ENCODE measurements at places on chromosomes 7 and 10.

DNA sequence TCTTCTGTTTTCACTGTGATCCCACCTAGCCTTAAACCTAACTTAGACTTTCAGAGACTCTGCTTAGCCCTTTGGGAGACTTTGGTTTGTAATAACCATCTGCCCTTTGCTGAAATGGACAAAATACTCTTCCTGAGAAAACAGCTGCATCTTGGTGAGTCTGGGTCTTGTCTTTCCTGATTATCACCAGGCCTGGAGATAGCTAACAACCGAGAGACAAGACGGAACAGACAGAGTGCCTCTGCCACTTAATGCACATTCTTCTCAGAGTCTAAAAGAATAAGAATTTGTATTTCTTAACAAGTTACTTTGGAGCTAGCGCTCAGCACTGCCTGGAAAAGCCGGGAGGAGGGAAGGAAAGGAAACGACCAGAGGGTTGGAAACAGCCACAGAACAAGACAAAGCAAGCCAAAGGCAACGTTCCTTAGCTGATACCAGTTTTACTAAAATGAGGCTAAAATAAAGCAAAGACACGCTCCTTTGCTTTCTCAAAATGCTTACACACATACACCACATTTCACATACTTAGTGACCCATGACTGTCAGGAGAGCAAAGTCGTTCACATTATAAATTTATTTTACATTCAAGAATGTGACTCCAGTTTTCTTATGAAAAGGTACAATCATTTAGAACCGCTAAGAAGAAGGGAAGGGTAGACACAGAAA lies 70.3 kb upstream of the DGKI start:
- no peak for DNase-seq

DNA sequence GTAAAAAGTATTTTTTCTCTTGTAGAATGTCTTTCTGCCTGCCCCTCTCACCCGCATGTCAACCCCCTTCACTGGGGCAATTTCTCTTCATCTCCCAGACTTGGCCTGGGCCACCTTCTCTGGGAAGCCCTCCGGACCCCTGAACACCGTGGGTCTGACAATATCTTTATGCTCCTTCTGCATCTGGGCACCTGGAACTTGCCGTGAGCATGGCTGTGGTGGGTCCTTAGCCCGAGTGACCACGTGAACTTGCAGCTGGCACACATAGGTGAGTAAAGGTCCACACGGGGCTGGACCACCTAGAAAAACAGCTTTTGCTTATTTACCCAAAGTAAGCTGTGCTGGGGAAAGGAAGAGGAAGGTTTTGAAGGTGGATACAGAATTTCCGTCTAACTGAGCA lies 600.2 kb downstream of the DNAJB6 start:
- DNase-seq: no peak

DNA sequence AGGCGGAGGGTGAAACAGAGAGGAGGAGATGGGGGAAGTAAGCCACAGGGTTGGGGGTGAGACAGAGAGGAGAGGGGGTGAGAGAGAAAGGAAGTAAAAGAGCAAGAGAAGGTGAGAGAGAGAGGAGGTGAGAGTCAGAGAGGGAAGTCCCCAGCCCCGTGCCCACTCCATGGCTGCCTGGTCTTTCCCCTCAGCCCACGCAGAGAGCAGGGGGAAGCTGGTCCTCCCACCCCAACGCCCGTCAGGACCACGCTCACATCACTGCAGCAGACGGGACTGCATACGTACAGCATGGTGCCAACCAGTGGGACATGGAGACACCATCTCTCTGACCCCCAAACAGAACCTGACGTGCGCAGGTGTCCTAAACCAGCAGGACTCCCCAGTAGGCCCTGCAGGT lies 12.1 kb upstream of the PDGFA start:
- no peak for DNase-seq

DNA sequence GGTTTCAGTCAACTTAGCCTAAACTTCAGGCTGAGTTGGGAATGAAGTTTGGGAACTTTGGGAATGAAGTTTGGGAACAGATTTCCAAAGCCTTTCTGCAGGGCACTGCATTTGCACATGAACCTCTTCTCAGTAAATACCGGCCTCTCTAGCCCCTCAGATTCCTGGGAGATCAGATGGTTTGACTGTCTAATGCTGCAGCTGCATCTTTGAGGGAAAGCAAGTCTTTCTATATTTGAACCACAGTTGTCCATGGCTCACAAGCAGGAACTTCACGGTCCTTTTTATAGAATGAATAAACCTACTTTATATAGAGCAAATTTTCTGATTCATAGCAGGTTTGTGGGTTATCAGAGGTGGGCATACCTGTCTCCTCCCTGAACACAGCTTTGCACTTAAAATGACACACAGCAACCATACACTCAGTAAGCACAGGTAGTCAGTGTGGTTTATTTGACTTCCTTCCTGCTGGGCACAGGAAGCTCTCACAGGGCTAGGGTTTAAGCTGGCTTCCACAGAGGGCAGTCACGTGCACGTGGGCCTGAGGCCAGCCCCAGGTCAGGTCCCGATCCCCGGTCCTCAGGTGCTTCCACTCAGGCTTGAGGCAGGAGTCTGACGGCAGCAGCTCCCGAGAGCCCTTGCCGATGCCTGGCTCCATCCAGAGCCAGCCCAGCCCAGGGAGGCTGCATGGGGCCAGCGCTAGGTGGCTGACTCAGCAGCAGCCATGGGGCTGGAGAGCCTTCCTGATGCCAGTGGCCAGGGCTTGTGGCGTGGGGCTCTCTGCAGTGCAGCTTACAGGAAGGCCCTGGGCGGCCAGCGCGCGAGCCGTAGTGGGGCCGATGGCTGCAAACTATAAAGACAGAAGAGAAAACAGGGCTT lies 12.8 kb upstream of the MMP21 start:
- no peak for DNase-seq

GRCh38 chr10:110461088-110461487 lies 36.6 kb upstream of the DUSP5 start:
- no peak for DNase-seq

DNA sequence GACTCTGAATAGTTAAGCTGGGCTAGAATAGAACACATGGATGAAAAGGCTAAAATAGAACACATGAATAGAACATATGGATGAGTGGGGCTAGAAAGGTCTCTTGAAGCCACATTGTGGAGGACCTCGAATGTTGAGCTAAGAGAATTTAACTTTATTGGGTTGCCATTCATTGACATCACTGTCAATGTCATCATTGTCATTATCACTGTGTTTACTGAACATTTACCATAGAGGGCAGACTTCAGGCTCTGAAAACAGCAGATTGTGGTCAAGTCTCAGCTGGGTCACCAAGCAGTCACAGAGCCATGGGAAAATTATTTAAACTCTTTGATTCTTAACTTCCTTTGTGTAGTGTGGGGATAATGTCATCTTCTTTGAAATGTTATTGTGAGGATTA lies 80.4 kb downstream of the WDFY4 start:
- DNase-seq: no peak

DNA sequence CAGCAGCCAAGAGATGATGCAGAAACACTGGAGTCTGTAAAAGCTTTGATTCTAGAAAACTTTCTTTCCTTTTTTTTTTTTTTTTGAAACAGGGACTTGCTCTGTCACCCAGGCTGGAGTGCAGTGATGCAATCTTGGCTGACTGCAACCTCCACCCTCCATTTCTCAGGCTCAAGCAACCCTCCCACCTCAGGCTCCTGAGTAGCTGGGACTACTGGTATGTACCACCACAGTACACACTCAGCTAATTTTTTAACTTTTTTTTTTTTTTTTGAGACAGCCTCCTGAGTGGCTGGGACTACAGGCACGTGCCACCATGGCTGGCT lies 17.0 kb upstream of the BAG3 start:
- DNase-seq: no peak

DNA sequence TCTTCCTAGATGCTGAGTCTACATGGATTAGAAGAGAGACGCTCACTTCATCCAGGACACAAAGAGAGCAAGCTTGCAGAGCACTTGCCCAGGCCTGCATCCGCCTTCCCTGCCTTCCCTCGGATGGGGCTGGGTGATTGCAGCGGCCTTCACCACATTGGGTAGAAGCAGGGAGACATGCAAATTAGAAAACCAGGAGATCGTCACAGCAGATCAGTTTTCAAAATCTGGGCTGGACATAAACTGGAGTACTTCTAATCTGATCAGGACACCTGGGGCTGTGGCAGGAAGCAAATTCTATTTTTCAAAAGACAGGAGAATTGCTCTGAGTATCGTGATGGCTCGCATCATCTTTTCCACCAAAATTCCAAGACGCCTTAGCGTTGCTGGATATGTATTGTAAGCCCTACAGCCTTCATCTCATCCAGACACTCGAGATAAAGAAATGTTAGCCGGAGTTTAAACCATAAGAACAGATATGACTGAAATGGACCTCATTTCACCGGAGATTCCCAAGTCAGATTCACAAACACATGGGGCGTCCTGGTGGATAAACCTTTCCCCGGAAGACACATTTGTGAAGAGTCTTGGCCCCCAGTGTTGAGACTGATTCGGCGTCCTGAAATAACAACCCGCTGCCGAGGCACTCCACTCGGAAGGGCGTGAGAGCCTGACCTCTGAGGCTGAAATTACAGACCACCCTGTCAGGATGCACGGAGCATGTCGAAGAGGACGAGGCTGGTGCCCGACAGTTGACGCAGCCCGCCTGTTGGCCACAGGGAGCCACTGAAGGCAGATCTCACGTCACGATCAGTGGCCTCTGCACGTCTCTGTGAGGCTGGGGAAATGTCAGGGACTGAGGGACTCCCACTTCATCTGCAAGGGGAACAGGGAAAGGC lies 91.2 kb upstream of the PARD3 start:
- DNase-seq: no peak

GRCh38 chr10:19003341-19003740 lies 45.3 kb upstream of the MALRD1 start:
- no peak for DNase-seq

- DNase-seq: no peak
Observed at GRCh38 chr10:124886610-124887009, 55.3 kb upstream of the ZRANB1 start.

DNA sequence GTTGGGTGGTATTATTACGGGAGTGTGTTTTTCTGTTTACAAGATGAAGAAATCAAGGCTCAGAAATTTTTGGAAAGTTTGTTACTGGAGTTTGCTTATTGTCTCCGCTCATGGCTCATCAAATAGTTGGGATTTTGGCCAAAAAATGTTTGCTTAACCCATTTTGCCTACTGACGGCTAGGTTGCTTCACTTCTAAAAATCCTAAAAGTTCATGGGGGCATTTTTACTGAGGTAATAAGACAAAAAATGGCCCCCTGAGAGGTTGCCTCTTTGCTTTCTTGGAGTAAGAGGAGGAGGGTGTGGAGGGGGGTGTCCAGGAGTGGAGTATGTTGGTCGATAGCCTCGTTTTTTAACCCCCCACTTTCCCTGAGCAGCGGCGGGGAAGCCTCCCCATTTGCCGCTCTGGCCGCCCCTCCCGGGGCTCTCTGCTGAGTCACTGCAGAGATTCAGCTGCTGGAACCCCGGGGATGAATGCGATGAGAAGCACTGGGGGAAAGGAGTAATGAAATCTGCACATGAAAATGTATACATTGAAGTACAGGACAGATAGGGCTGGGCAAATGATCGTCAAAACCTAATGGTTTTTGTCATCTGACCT lies 1.5 kb downstream of the MEST start:
- no peak for DNase-seq

GRCh38 chr7:38655833-38656774 lies 24.9 kb upstream of the AMPH start:
- no peak for DNase-seq

DNA sequence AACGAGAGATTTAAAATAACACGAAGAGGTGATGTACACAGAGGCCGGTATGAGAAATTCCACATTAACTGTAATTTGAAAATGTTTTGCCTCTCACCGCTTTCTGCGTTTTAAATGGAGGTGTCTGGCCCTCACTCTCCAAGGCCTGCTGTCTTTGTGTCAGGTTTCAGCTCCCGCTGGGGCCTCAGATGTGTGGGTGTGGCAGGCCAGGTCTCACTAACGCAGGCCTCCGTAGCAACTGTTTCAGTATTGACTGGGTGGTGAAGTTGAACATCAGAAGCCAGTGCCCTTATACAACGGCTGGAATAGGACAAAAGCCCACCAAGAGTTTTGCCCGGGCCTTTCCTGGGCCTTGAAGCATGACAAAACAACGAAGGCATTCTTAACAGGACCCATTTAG lies 303.1 kb downstream of the ADARB2 start:
- no peak for DNase-seq

GRCh38 chr7:12074889-12075288 lies 136.2 kb upstream of the TMEM106B start:
- no peak for DNase-seq

GRCh38 chr7:148537435-148537834 lies 53.1 kb upstream of the C7orf33 start:
- no peak for DNase-seq

GRCh38 chr10:96690755-96691730 lies 29.3 kb downstream of the PIK3AP1 start:
- no peak for DNase-seq

GRCh38 chr10:16439295-16439694 lies 2.5 kb downstream of the PTER start:
- DNase-seq: no peak

GRCh38 chr10:131840788-131841118 lies 60.1 kb upstream of the PPP2R2D start:
- no peak for DNase-seq

DNA sequence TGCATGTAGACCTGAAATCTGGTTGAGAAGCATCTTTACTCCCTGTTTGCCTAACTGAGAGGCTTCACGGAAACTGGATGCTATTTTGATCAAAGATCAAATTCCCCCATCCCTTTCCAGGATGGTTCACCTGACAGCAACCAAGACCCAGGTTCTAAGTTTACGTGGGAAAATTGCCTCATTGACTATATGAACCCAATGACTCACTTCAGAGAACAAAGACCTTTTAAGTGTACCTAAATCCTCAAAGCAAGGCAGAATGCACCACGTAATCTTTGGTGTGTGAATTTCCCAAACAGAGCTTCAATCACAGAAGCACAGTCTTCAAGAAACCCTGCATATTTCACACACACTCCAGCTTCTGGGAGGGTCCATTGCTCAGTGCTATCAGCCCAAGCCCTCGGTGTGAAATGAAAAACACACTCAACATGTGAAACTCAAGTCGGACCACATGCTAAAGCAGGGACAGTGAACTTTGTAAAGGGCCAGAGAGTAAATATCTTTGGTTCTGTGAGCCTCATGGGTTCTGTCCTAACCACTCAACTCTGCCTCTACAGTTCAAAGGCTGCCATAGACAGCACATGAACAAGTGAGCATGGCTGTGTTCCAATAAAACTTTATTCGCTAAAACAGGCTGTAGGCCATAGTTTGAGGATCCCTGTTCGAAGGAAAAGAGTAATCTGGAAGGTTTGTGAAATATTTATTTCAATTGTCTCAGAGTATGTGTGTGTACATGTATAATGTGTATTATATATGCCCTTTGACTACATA lies 275.6 kb upstream of the FOXK1 start:
- no peak for DNase-seq

- DNase-seq: no peak
Observed at GRCh38 chr10:33653584-33654367, 319.3 kb upstream of the NRP1 start.
